DMS53 (cell line): ENCODE measurements at places on chromosomes 2 and 18.
A peak's percentile ranks its signal among the peaks of the same experiment; 100 is the strongest.

DNA sequence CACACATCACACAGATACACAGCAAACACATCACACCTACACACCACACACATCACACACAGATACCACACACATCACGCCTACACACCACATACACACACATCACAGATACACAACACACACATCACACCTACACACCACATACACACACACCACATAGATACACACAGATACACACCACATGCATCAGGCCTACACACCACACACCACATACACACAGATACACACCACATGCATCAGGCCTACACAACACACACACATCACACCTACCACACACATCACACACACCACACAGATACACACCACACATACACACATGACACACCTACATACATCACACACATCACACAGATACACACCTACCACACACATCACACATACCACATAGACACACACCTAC, 158.8 kb downstream of the NDUFA10 start:
- no peak for DNase-seq

DNA sequence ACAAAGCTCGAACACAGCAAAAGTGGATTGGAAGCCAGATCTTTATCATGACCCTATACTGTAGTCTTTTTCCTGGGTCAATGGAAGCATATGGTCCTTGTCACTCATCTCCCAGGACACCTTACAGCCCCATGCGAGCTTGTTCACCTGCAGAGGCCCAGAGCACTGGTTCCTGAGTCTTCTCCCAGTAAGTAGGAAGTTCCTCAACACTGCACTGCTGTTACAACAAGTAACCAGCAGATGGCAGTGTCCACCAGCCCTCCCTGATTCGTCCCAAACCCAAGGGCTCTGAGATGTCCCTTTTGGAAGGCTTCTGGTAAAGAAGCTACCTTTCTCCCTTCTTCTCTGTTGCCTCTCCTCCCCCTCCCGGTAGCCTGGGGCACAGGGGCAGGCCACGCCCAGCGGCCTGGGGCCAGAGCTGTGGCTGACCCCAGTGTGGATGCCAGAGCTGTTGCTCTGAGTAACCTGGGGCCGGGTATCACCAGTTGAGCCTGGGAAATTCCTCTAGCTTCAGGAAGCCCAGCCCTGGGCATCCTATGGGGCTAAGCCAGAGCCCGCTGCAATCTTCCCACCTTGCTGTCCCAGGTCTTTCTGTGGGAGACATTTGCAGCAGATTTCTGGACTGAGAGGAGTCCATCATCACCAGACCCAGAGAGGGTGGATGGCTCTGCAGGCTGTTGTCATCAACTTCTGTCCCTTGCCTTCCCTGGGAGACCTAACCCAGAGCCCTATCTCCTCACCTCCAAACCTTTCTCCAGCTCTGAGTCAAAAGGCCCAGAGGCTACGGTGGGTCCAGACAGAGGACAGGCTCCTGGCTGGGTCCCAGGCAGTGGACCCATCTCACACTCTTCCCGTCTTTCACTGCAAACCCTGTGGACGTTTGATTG, 5.3 kb upstream of the GDF7 start:
- peak; percentile 74 for DNase-seq

- no peak for DNase-seq
Observed at GRCh38 chr2:68363721-68364120, 1.4 kb upstream of the PLEK start.

DNA sequence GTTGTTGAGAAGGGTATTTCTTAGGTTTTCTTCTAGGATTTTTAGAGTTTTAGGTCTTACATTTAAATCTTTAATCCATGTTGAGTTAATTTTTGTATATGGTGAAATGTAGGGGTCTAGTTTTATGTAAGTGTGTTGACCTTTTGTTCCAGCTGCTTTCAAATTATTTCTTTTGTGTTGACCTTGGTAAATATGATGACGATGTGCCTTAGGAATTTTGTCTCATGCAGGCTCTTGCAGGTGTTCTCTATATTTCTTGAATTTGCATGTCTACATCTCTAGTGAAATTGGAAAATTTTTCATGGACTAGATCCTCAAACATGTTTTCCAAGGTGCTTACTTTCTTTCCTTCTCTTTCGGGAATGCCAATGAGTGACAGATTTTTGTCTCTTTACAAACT, 1609.3 kb upstream of the ZEB2 start:
- no peak for DNase-seq

- DNase-seq = no peak
Observed at GRCh38 chr18:73739098-73739497, 408.5 kb downstream of the FBXO15 start.

DNA sequence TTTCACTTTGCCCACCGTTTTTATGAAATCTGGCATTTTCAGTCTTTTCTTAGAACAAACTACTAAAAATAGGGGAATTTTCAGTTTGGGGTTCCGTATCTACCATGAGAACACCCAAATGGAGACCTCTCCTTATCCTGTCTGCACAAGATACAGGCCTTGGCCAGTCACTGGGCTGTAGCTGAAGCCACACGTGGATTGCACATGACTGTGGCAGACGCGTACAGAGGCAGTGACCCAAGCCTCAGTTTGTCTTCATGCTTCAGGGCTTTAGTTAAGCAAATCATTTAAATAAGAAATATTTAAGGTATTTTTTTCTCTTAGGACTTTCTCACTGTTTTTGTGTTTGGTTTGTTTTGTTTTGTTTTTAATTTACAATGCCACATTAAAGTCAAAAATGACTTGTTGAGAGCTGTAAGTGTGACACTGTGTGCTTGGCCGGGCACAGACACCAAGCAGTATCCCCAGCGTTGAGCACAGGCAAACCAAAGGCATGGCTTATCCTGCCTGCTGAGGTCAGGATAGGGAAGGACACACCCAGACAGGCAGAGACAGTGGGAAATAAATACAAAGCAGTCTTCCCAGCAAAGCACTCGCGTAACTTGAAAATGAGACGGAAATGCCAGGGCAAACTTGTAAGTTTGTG, 53.3 kb downstream of the TRAPPC12 start:
- DNase-seq = peak; percentile 16

DNA sequence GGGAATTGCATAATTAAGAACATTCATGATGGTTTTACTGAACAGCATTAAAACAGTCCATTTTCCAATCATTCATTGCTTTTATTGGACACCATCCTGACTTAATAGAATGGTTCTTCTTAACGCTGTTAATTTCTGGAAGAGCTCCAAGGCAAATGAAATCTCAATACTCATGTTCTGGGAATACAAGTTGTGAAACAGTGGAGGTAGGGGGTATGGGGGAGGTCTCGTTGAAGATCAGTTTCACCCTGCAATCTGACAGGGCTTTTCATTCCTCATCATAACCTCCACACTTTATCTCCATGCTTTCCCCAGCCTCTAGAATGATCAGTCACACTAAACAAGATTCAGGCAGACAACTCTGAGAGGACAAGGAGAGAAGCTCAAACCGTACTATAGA, 113.6 kb downstream of the ETAA1 start:
- DNase-seq = no peak

- DNase-seq = no peak
Observed at GRCh38 chr18:8045160-8045883, 478.2 kb downstream of the PTPRM start.

- no peak for DNase-seq
Observed at GRCh38 chr2:30781451-30781850, 25.8 kb downstream of the CAPN13 start.

DNA sequence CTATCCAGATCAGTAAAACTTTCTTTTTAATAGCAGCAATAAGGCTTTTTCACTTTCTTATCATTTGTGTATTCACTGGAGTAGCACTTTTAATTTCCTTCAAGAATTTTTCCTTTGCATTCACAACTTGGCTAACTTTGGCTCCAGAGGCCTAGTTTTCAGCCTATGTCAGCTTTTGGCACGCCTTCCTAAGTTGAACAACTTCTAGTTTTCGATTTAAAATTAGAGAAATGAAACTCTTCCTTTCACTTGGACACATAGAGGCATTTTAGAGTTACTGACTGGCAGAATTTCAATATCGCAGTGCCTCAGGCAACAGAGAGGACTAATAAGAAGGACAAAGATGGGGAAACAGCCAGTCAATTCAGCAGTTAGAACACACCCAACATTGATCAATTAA, 577.4 kb downstream of the DSC3 start:
- DNase-seq = no peak

GRCh38 chr2:46798041-46798440, 117.6 kb downstream of the MCFD2 start:
- no peak for DNase-seq

- peak; percentile 33 for DNase-seq
Observed at GRCh38 chr2:176856683-176857082, 355.9 kb upstream of the HNRNPA3 start.

GRCh38 chr2:5203134-5203755, 488.9 kb upstream of the SOX11 start:
- no peak for DNase-seq

DNA sequence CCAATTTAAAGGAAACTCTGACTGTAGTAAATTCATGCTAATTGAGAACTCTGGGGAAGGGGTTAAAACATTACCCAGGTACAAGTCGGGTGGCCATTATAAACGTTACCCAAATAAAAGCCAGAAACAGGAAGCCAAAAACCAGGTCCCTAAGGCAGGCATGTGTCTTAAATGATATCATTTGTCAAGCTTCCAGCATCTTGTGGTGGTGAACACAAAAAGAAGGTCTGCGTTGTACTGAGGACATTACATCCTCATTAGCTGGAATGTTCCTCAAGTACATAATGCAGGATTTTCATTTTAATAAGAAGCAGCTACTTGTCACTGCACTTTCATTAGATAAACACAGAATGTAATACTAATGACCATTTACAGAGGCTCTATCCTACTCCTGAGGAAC, 10.9 kb downstream of the PTGR3 start:
- no peak for DNase-seq

DNA sequence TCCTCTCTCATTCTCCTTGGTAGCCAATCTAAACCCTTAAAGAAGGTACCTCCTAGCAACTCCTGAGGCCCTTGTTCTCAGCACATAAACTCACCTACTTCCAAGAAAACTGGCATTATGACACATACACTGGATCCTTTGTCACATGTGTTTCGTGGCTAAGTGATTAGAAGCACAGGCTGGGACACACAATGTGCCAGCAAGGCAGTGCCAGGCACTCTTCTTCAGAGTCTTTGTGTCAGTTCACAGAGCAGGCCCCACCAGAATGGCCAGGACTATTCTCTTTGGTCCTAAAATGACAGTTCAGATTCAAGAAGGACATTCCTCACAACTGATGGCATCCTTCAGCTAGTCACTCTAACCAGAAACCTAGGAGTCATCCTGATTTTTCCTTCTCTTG, 40.3 kb downstream of the SMC6 start:
- DNase-seq = no peak

- no peak for DNase-seq
Observed at GRCh38 chr18:8780227-8780626, 74.9 kb downstream of the MTCL1 start.

DNA sequence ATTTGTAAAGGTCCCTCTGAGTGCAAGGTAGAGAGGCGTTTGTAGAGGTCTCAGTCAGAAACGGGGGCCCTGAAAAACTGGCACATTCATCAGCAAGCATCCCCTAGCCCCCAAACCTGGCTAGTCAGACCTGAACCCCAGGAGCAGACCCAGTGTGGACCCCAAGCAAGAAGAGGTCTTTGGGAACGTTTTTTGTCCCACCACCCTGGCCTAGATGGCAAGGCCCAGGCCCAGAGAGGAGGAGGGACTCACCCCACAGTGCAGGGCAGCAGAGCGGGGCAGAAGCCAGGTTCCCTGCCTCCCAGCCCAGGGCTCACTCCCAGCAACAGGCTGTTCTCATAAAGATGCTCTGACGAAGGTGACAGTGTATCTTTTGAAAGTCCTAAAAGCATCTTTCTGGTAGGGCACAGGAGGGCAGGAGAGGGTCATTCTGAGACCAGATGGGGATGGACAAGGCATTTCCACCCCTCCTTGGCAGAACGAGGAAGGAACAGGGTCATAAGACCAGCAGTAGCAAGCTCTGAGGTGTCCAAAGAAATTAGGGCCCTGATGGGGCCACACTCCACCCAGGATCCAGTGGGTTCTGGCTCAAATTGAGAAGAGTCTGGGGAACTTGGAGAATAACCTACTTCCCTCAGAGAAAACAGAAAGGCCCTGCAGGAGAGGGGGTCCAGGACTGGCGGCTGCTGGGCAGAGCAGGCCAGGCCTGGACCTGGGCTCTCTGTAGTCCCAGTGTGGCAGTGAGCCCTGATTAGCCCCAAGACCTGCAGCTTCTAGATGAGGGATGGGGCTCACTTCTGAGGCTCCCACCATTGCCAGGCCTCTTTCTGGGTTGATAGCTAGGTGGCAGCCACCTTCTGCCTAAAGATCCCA, 18.2 kb downstream of the ADRA2B start:
- DNase-seq = no peak

GRCh38 chr18:73840319-73840945, 307.2 kb downstream of the FBXO15 start:
- no peak for DNase-seq

DNA sequence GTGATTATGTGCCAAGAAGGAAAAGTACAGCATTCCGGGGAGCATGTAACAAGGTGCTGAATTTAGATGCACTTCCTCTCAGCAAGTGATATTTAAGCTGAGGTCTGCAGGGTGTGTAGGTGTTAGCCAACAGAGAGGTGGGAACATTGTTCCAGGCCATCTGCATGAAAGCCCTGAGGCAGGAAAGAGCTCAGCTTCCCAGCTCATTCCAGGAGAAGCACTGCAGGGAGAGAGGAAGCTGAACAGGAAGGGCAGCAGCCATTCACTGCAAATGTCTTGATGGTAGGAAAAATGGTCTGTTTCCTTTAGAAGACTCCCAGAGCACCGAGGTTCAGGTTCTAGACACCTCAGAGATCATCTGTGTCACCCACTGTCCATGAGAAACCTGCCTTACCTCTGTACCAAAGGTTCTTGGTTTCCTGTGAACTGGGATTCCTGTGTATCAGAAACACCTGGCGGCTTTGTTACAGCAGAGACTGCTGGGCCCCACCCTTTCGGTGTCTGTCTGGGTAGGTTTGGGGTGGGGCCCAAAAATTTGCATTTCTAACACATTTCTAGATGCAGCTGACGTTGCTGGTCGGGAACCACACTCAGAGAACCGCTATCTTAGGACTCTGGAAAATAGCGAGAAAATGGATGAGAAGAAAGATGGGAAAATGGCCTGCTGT, 84.0 kb downstream of the RTN4 start:
- DNase-seq = no peak
